ENCODE measurements at places on chromosomes 7 and 10.

DNA sequence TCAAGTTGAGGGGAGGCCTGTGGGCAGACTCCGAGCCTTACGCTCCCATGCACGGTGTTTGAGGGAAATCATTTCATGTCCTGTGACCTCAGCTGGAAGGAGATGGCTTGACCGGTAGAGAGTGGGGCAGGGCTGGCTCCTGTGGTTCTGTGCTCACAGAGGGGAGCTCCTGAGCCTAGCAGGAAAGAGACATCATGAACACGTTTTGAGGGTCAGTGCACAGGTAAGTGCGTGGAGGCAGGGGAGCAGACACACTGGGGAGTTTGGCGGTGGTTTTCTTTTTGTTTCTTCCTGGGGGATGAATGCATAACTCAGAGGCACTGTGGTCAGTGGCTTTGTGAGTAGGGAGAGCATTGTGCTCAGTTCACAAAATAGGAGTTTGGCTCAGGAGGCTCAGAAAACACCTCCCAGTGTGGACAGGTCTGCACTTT lies 22.5 kb downstream of the ADCY1 start:
- no peak for DNase-seq

DNA sequence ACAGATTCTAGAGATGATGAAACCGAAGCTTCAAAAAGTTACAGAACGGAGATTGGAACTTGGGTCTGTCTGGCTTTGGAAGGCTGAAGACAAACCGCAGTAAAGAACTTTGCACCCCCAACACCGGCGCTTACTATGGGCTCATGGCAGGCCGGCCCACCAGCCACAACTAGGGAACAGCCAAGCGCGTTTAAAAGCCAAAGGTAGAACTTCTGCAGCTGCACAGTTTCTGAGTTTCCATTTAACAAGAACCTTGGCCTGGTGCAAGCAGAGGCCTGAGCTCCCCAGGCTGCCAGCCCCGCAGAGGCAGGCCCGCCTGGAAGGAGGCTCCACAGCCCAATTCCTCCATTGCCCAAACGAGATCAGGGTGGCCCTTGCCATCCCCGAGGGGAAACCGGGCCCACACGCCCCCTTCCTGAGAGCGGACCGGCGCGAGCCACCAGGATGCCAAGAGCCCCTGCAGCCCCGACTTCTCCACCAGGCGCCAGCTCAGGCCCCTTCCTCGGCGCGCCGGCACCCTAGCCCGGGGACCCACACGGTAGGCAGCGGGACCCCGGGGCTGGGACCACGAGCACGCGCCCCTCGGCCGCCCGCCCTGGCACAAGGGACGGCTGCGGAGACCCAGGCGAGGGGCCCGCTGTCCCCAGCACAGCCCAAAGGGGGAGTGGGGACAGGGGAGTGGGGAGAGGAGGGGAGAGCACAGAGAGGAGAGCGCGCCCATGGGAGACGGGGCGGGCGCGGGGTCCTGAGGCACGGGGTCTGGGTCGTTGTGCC lies 566 bp downstream of the MAD1L1 start:
- DNase-seq: no peak

DNA sequence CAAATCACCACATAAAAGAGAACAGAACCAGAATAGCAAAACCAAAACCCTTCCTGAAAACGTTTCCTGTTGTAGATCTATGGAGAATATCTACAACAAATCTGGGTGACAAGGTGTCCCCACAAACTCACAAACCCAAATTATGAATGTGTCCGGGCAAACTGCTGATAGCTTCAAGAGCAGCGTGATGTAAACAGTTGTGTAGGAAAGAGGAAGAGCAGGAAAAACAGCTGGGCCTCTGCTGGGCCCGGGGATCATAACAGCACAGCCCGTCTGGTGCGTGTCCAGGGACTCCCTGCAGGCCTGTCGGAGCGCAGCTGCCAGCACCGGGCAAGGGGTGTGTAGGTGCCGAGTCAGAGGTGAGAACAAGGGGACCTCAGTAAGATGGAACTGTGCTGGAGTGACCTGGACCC lies 53.7 kb downstream of the KCNH2 start:
- no peak for DNase-seq

DNA sequence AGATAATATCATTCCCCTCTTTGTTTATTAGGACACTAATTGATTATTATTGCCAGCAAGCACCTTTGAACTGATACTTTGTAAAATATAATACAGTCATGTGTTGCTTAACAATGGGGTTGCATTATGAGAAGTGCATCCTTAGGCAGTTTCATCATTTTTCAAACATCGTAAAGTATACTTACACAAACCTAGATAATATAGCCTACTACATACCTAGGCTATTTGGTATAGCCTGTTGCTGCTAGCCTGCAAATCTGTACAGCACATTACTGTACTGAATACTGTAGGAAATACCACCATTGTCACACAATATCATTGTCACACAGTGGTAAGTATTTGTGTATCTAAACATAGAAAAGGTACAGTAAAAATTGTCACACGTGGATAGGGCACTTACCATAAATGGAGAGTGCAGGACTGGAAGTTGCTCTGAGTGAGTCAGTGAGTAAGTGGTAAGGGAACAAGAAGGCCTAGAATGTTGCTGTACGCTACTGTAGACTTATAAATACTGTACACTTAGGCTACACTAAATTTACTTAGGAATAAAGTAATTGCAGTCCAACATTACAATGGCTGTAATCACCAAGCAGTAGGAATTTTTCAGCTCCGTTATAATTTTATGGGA lies 70.7 kb downstream of the LCOR start:
- no peak for DNase-seq

DNA sequence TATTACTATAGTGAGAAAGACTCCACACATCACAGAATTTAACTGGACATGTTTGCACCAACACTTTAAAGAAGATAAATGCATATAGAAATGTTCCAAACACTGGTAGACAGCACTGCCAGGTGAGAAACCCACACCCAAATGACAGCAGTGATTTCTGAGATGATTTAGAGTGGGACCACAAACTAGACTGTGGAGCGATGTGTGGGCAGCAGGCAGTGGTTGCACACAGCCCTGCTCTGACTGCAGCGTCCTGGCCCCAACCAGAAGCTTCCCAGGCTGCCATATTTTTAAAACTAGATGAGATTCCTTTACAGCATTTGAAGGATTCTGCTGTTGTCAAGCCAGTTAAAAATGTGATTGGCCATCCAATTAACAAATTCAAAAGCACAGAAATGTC lies 47.7 kb upstream of the COMMD3 start:
- no peak for DNase-seq

DNA sequence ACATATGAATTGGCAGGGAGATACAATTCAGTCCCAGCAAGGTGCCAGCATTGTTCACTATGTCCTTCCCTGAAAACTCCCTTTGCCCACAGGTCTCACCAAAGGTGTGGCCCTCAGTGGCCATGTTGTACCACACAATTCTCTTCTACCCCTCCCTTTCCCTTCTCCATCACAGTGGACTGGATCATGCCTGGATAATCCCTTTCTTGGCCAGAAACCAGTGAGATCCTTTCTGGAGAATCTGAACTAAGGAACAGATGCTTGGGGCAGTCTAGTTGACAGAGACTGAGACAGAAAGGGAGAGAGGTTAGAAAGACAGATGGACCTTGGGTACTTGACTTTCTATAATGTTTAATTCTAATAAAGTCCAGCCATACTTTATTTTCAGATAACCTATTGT lies 9.5 kb downstream of the NMT2 start:
- DNase-seq: no peak

DNA sequence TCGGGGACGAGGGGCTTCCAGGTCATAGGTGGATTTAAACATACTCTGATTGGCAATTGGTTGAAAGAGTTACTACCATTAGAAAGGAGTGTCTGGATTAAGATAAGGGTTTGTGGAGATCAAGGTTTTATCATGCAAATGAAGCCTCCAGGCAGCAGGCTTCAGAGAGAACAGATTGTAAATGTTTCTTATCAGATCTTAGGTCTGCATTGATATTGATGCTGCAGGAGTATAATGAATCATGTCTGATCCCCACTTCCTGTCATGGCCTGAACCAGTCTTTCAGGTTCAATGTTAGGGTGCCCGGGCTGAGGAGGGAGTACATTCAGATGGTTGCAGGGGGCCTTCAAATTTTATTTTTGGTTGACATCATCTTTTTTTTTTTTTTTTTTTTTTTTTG lies 51.4 kb downstream of the SH3PXD2A start:
- DNase-seq: no peak

DNA sequence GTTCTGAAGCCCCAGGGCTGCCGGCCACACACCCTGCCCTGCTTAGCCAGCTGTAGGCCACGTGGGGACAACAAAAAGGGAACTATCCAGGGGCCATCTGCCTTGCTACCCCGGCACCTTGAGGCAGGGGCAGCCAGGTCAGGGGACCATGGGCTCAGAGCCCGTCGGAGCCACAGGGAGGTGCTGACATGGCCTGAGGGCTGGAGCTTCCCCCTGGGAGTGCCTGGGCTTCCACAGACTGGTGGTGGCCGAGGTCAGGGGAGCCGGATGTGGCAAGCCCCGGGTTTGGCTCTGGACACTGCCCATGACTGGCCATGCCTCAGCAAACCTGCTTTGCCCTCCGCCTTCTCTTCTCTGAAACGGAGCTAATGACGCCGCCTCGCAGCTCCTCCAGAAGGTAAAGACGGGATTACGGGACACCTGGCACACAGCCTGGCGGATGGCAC lies 178.5 kb downstream of the EBF3 start:
- DNase-seq: no peak

DNA sequence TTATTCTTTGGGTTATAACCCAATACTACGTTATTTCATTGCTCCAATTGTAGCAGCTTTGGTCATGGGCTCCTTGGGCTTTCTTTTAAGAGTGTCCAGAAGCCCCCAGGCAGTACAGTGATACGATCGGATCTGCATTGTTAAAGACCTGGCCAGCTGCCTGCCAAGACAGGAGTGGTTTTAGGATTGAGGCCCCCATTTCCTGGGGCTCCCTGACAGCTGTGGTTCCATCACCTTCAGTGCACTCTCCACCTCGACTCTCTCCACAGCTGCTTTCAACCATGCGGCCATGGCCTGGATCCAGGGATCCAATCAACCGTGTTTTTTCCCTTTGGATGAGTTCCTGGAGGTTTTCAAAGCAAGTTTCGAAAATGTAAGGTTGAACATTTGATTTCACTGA lies 123.4 kb upstream of the BTBD16 start:
- DNase-seq: no peak

DNA sequence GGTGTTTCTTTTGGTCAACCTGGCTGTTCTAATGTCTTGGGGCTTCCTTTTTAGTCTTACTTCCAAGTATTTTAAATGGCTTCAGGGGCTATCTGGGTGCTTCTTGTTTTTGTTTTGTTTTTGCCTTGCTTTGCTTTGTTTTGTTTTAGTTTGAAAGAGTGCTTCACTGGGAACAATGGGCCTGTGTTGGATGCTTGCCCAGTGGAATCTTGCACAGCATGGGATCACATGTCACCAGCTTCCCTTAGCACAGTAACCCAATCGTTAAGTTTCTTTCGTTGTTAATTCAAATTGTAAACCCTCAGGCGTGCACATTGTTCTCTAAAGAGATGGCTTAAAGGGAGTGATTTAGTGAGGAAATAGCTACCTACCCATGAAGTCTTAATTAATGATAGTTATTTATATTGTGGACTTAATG lies 8.9 kb downstream of the COL17A1 start:
- peak; percentile 81 for DNase-seq

GRCh38 chr7:112160771-112161150 lies 45.4 kb downstream of the DOCK4 start:
- DNase-seq: no peak

- DNase-seq: no peak
These were observed 189.0 kb upstream of the GRM3 start for GRCh38 chr7:86454753-86455152.

GRCh38 chr7:155188357-155188756 lies 109.3 kb upstream of the INSIG1 start:
- DNase-seq: no peak

DNA sequence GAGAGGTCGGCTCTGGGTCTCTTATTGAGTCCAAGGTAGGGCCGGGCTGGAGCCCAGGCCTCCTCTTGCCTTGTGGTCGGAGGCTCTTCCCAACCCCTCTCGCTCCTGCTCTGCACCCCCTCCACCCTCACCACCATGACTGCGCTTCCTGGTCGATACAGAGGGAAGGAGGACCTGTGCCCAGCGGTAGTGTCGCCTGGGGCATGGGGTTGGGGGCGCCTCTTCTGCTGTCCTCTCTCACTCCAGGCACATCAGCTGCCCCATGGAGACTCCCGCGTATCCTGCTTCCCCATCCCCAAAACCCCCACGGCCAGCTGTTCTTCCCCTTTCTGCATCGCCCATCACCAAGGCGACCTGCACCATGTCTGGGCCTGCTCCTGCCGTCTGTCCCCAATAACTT lies 44.4 kb downstream of the TMEM270 start:
- DNase-seq: no peak

DNA sequence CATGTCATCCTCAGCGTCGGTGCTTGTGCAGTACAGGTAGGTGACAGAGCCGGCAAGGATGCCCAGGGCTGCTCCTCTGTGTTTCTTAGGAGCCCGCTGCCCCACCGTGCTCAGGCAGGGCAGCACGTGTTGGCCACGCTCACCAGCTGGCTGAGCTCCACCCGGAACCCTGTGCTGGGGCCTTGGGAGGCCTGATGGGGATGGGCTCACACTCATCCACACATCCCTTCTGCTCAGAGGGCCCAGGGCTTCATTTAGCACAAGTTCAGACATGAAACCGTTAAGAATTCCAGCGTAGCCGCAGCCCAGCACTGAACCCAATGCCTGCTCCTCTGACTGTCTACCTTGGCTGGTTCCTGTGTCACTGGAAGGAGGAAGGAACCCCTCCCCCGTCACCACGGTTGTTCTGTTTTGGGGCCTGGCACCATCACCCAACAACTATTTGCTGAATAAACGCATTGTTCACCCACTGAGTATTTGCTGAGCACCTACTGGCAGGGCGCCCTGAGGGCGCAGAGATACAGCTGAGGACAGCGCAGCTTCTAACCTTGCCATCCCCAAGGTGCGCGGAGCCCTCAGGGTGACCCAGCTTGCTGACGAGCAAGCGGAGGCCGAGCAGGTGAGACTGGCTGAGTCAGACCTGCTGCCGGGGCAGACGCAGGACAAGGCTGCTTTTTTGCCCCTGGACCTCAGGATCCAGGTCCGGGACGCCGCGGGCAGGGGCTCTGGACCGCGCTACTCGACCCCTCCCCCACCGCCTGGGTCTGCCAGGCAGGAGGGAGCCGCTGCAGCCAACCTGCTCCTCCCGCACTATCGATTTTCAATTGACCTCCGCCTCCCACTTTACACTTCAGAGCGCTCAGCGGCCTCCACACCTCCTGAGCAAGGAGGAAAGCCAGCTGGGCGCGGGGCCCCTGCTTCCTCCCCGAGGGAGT lies 50.6 kb upstream of the RET start:
- DNase-seq: no peak

DNA sequence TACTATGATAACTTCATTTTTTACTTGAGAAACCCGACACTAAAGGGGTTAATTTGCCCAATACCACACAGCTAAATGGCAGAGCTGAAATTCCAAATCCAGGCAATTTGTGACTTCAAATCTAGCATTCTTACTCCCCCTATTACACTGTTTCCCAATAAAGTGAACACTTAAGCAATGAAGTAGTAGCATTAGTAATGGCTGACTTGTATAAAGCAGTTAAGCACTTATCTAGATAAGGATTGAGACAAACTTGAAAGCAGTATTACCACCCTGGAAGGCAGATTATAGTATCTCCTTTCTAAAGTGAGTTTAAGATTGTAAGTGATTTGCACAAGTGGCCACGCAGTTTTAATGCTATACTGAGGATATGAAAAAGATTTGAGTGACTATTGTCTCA lies 39.3 kb downstream of the WASL start:
- DNase-seq: no peak
